Fibroblast of mammary gland (primary cell): ENCODE measurements at places on chromosomes 3 and 15.
A peak's percentile ranks its signal among the peaks of the same experiment; 100 is the strongest.

- no peak for DNase-seq
Observed at GRCh38 chr3:48369693-48370332, 2.2 kb upstream of the FBXW12 start.

DNA sequence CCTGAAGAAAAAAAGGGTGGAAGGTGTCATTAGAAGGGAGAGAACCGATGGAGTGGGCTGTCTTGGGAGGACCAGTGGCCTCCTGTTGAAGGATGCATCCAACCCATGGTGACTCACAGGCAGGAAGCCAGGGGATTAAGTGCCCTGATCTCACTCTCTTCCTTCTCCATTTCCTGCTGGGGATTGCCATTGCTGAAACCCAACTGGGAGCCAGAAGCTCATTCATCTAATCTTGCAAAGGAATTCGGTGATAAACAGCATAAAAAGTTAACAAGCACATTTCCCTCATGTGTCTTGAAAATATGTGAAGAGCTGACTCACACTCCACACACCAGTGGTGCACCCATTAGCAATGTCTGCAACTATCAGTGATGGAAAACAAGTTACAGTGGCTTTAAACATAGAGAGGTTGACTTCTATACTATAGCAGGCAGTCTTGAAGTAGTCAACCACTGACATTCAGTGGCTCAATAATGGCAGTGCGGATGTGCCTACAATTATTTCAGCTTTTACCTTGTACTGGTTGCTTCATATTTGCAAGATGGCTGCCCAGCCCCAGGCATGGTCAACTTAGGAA lies 12.8 kb upstream of the CSRNP1 start:
- DNase-seq: peak; percentile 93

DNA sequence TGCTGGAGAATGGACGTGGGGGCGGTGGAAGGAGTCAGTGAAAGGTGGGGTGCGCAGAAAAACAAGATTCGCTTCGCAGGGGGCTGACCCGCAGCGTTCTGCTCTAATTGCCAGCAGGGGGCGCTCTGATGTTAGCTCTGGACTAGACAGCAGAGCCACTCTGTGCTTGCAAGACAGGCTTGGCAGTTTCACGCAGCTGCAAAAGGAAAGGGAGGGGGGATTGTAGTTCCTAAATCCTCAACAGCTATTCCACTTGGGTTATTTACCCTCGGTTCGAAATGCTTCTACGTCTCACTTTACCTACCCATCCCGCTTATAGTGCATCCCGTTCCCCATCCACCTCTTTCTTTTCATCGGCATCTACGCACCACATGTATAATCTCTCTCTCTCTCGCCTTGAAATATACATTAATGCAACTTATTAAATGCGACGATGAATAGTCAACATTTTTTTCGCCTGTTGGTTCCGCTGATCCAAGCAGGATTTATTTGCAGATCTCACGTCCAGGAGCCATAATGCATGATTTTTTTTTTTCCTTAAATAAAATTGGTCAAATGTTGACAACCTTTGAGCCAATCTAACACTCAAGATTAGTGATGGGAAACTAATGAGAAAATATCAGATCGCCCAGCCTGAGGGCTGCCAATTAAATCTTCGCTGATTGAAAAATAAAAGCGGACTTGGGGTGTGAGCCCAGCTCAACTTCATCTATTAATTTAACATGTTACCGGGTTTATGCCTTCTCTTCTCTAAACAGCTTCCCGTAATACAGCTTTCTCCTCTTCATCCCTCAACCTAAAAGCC lies 216.4 kb downstream of the MEIS2 start:
- DNase-seq: peak; percentile 87

- DNase-seq: peak; percentile 14
Observed at GRCh38 chr3:151687076-151687475, 46.7 kb upstream of the AADACL2 start.

DNA sequence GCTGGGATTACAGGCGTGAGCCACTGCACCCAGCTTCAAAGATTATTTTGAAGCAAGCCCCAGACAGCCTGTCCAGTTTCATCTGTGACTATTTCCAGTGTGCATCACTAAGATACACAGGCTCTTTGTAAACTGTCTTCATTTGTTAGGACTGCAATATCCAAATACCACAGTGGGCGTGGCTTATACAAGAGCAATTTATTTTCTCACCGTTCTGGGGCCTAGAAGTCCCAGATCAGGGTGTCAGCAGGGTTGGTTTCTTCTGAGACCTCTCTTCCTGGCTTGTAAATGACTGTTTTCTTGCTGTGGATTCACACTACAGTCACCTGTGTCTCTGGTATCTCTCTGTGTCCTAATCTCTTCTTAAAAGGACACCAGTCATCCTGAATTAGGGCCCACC lies 59.7 kb downstream of the RLBP1 start:
- DNase-seq: no peak

GRCh38 chr15:70726753-70727152 lies 36.6 kb downstream of the UACA start:
- DNase-seq: peak; percentile 57

DNA sequence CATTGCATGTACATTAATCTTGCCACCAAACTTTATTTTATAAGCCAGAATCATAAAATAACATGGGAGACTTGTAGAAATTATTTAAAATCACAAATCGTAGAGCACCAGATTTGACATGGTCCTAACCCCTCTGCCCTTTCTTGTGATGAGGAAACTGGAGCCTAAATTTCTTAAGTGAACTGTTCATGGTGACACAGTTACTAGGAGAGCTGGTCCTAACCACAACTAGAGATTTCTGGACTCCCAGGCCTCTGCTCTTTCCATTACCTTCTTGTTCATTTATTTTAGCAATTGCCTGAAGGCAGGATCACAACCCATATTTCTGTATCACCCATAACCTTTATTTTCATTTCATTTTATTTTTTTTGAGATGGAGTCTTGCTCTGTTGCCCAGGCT lies 352.5 kb downstream of the LPP start:
- DNase-seq: no peak

GRCh38 chr3:138327831-138328230 lies 1.8 kb downstream of the NME9 start:
- DNase-seq: no peak

DNA sequence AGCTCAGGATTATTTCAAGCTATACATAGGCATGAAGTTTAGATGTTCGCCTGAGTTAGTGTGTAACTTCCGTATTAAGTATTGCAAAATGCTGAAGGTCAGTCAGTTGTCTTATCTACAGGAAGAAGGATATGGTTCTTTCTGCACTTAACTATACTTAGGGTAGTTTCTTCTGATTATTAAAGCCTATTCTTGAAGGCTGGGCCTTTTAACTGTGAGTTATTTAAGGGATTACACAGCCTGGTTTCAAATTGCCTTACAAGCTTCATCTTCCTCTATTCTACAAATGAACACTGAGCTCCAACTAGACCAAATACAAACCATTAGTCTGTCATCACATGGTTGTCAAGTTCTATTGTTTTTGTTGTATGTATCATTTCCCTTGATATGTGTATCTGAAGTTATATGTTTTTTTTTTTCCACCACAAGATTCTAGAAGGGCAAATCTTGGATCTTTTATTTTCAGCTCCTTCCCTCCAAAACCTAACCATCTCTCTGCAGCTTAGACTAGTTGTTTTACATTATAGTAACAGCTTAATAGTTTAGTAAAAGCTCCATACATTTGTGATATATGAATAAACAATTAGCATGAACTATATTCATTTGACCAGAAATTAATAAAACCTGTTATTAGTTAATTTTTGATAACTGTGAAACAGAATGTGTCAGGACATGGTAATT lies 272.9 kb upstream of the KCNMB2 start:
- DNase-seq: no peak

DNA sequence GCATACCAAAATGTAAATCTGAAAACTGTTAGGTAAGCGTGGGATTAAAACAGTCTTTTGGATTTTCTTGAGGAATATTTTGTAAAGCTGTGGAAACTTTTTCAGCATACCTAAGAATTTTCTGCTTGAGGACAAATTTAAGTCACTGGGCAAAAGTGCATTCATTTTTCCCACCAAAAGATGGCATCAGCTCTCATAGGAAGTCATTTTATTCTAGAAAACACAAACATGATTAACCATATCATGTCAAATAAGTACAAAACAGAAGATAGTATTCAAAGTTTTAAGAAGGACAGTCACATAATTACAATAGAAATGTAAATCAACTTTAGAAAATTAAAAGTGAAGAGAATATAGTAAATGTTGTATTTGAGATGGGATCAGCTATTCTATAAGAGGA lies 63.5 kb downstream of the SLC49A4 start:
- peak; percentile 52 for DNase-seq

DNA sequence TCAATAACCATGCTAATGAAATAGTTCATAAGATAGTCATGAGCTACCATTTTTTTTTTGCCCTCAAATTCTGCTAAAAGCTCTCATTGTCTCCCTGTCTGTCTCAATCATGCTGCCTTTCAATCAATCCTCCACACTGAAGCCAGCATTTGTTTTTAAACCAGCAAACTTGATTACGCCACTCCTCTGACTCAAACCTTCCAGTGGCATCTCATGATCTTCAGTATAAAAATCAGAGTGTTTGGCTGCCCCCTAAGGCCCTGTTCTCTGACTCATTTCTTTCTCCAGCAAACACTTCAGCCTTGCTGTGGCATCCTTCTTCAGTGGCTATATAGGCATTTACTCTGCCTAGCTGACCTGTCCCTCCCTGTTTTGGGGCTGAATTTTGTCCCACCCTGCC lies 36.0 kb upstream of the EOMES start:
- DNase-seq: peak; percentile 92

GRCh38 chr15:71280206-71280605 lies 164.9 kb downstream of the THSD4 start:
- no peak for DNase-seq

GRCh38 chr15:37122703-37123102 lies 22.4 kb upstream of the MEIS2 start:
- DNase-seq: peak; percentile 11
